Esophagus squamous epithelium (tissue), 5 donors: ENCODE measurements at places on chromosomes 5 and 9.

DNA sequence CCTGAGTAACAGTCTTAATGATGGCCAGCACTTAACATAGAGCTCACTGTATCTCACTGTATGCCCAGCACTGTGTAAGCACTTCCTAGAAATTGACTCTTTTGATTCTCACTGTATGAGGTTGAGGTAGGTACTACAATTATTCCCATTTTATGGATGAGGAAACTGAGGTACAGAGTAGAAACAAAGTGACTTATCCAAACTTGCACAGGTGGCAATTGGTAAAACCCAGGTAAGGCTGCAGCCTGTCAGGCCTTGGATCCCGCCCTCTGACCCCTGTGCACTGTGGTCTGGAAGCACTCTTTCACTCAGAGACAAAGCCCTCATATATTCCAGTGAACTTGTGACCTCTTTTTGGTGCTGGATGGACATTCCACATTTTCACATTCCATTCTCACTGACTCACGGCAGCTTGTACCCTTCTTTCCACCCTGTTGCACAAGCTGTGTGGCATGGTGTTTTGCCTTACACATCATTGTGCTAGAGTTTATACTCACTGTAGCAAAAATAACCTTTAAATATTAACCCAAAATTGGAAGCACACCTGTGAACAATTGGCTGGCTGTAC lies 21.7 kb downstream of the ANKRD55 start:
- no peak for DNase-seq

- no peak for DNase-seq
Measured at GRCh38 chr9:13750061-13750460, 470.6 kb upstream of the MPDZ start.

GRCh38 chr5:65588694-65589093 lies 25.6 kb downstream of the PPWD1 start:
- no peak for DNase-seq

GRCh38 chr9:135489188-135489906 lies 9.8 kb downstream of the PPP1R26 start:
- no peak for DNase-seq

DNA sequence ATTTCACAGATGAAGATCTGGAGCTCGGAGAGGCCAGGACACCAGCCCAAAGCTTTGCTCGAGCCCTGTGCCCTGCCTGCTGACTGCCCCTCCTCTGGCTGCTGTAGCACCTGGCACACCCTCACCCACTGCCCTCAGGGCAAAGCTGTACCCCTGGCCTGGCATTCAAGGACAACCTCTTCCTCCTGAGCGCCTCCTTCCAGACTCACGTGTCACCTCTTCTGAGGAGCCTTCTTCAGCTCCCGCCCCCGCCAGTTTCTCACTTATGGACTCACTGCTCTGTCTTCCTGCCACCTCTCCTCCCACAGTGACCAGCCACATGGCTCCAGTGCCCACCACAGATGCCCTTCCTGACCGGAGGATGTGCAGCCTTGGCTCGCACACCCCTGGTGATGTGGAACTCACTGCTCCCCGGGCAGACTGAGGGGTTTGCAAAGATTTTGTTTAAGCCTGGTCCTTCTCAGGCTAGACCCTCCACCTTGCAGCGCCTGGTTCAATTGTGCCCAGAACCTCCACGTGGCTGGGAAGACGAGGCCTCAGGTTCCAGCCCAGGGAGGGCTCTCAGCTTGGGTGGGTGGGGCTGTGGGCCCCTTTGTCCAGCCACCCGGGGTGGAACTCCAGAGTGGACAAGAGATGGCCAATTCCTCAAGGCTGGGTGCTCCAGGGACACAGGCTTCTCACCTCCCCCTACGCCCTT lies 46.6 kb upstream of the PHYKPL start:
- no peak for DNase-seq
